Activated CD4-positive, CD25-positive, alpha-beta regulatory T cell (primary cell): ENCODE measurements at places on chromosomes 7 and 10.
A peak's percentile ranks its signal among the peaks of the same experiment; 100 is the strongest.

GRCh38 chr7:27156508-27156898 is at the start of gene HOXA7:
Gene HOXA7, minus strand, starts transcription at chr7:27156675. Its CDS starts 130 bp downstream, at chr7:27156545.
- DNase-seq: no peak

DNA sequence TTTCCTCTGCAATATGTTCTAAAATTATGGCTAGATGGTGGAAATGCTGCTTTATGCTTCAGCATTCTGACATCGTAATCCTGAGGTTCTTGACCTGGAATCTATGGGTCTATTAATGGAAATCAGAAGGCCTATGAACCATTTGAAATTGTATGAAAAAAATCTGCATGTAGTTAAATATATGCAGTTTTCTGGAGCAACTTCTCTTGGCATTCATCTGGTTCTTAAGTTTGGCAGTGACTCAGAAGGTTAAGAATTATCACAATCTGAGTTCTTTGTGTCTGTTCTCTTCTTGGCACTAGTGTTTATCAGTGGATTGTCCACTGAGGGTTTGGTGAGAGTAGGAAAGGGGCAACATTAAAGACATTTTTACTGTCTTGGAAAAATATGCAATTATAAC is 71.1 kb upstream of the FZD1 start:
- DNase-seq: no peak

- no peak for DNase-seq
These were observed 340.1 kb upstream of the SHH start for GRCh38 chr7:156152390-156152789.

GRCh38 chr10:42548254-42548653 is 90.1 kb downstream of the ZNF33B start:
- no peak for DNase-seq

- DNase-seq: no peak
These were observed 16.6 kb upstream of the FAS start for GRCh38 chr10:88974012-88974411.

GRCh38 chr7:37942934-37943610 is 22.6 kb downstream of the EPDR1 start:
- no peak for DNase-seq

GRCh38 chr7:156618780-156619367 is 21.7 kb upstream of the RNF32 start:
- no peak for DNase-seq

DNA sequence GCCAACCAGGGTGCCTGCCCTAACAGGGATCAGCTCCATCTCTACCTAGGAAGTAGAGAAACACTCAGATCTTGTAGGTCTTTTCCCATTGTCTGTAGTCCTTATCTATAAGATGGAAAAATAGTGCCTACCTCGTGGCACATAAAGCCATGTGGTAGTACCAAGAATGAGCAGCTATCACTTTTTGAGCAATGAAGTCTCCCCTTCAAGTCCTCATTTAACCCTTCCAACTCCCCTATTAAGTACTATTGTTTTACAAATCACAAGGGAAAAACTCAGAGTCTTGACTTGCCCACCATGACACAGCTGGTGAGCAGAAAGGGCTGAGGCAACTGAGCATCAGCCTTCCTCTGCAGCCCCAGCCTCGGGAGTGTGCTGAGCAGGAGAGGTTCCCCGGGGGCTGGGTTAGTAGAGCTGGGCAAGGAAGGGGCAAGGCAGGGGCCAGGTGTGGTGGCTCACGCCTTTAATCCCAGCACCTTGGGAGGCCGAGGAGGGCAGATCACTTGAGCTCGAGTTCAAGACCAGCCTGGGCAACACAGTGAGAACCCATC is 3.3 kb downstream of the FRAT2 start:
- no peak for DNase-seq

GRCh38 chr10:132336064-132336746 is 4.2 kb downstream of the LRRC27 start:
- no peak for DNase-seq

DNA sequence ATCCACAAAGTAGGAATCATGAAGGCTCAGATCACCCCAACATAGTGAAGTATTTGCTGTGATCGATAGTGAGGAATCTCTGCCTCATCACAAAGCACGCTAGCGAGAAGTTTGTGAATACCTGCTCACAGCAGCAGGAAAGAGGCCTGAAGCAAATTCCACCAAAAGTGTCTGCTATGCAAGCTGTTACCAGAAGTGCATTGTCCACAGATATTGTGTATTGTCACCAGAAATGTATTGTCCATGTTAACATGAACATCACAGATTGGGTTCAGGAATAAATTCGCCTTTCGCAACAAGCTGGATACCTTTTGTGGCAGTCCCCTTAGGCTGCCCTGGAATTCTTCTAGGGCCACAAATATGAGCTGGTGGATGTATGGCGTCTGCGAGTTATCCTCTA is 127.9 kb downstream of the MARCHF5 start:
- no peak for DNase-seq

DNA sequence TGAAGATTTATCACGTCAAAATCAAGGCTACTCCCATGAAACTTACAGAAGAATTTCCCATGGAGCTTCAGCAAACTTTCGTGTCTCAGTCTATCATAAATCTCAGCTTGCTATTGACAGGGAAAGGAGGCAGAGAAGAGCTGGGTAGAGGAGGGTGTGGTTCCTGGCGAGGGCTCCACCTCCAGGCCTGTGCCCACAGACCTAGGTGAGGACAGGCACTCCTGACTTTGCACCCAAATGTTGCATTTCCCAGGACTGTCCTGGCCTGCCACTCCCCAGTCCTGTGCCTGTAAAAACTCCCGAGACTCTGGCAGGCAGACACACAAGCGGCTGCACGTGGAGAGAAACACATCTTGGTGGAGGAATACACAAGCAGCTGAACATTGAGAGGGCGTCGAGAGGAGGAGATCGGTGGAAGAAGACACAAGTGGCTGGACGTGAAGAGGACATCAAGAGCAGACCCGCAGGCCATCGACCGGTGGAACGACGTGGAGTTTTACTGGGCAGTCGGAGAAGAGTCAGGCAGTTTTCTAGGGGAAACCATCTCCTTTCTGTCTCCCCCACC is 145.1 kb downstream of the CTNNA3 start:
- no peak for DNase-seq

DNA sequence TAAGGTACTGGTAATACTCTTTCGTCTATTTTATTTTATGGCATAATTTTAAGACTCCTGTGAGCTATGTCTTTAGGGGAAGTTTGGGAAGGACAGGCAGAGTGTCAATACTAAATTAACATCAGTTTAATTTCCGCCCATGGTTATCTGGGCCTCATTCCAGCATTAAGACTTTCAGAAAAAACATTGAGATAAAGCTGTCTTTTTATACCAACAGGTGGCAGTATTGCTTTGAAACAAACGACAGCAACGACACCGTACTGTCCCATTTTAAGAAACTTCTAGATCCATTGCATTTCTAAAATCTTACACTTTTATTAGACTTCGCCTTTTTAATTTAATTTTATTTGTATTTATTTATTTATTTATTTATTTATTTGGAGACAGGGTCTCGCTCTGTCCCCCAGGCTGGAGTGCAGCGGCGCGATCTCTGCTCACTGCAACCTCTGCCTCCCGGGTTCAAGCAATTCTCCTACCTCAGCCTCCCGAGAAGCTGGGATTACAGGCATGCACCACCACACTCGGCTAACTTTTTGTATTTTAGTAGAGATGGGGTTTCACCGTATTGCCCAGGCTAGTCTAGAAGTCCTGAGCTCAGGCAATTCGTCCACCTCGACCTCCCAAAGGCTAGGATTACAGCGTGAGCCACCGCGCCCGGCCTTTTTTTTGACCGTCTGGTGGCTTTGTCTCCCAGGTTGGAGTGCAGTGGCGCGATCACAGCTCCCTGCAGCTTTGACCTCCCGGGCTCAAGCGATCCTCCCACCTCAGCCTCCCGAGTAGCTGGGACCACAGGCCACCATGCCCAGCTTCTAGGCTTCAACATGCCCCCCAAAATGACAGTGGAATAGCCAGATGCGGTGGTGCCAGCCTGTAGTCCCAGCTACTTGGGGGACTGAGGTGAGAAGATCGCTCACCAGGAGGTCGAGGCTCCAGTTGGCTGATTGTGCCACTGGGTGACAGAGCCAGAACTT is 78.7 kb upstream of the C1GALT1 start:
- no peak for DNase-seq

DNA sequence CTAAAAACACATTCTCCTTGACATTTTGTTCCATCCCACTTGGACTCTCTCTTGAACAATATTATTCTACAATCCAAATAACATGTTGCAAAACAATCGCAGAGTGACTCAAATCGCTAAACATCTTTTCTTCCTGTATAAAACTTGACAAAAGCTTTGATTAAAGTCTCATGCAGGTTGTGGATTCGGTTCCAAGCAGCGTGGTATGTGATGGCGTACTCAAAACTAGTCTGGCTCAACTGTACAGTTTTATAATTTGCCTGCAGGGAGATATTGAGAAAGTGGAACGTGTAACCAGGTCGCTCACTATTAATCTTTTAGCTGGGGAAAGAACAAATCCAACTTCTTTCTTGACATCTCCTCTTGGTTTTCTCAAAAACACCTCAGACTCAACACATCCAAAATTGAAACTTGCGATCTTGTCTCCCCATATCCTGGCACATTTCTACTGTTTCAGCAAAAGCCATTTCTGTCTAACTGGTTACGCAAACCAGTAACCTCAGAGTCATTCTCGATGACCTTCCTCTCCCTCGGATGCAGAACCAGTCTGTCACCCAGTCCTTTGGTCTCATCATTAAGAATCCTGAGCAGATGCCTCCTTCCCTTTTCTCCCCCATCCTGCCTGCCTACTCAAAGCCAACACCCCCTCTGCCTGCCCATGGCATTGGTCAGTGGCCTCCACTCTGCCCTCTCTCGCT is 100.1 kb downstream of the CACNB2 start:
- DNase-seq: no peak

DNA sequence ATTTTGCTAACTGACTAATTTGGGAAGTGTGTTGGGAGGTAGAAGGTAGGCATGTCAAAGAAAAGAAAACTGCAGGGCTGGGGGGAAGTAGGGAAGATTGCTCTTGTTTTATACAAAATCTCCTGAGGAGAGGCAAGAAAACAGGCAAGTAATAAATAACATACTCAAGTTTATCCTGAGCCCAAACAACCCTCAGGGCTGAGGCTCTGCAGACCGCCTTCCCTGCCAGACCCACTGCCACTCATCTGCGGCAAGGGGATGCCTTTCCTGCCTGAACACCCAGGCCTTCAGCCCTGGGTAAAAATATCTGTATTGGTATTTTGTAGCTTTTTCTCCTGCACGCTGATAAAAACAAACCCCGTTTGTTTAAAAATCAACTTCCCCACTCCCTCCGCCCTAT is 399.8 kb upstream of the NFE2L3 start:
- no peak for DNase-seq

- DNase-seq: no peak
These were observed 241.2 kb downstream of the CCDC7 start for GRCh38 chr10:32687116-32687515.

- DNase-seq: no peak
These were observed 9.3 kb upstream of the SLC25A13 start for GRCh38 chr7:96331233-96331632.

- DNase-seq: no peak
These were observed 7.6 kb upstream of the GIMAP8 start for GRCh38 chr7:150442811-150443210.

- DNase-seq: peak; percentile 30
These were observed 1154.8 kb downstream of the GATA3 start for GRCh38 chr10:9209105-9209798.

DNA sequence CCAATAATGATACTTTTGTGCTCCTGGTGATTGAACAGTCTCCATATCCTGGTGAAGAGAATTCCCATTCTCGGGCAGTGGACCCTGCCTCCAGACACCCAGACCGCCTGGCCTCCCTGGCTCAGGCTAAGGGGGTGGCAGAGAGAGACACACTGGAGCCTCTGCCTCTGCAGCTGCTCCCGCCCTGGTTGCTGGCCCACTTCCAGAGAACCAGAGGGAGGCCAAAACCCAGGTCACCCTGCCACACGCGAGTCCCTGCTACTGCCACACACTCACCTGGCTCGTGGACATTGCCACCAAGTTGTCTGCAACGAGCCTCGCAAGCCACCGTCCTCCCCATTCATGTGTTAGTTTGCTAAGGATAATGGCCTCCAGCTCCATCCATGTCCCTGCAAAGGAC is 221.8 kb downstream of the HPSE2 start:
- no peak for DNase-seq

GRCh38 chr7:3730276-3730675 is 429.2 kb downstream of the SDK1 start:
- DNase-seq: no peak

DNA sequence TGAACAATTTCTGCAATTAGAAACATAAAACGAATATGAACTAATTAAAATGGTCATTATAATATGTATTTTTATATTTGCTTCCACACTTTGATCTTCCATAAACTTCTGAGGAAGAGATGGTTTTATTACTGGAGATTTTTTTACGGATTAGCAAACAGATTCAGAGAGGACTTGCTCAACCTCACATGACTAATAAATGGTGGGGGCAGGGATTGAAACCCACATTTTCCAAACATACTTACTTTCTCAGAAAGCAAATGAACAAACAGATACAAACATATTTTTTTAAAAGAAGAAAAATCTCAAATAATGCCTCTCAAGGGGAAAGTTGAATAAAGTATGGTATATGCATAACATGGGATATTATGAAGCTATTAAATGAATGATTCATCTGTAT is 18.3 kb downstream of the ANKMY2 start:
- no peak for DNase-seq

GRCh38 chr10:129759214-129760002 is 204.7 kb downstream of the EBF3 start:
- DNase-seq: no peak

- no peak for DNase-seq
These were observed 1.1 kb downstream of the CYP26A1 start for GRCh38 chr10:93074597-93075368.

GRCh38 chr10:65358565-65358964 is 1567.3 kb upstream of the LRRTM3 start:
- DNase-seq: no peak

DNA sequence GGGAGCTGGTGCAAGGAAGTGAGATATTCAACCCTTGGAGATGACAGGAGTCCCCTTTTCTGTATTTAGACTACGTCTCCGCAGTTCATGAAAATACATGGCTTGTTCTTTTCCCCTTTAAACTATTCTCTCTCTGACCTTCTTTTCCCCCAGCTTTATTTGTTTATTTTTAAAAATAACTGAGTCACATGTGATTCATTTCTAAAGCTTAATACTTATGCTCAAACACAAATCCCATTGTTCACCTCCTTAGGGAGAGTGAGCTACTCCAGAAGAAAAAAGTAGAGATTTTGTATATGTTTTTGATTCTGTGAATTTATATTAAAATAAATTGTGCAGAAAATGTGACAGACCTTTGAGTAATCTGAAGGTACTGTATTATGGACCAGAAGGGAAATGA is 35.9 kb upstream of the FZD1 start:
- no peak for DNase-seq
